Mesenchymal stem cell (in vitro differentiated cells and primary cell): ENCODE measurements at places on chromosomes 6 and 20.
A peak's percentile ranks its signal among the peaks of the same experiment; 100 is the strongest.

- peak; percentile 19 for DNase-seq
Measured at GRCh38 chr6:109239160-109239559, 143.1 kb downstream of the CD164 start.

DNA sequence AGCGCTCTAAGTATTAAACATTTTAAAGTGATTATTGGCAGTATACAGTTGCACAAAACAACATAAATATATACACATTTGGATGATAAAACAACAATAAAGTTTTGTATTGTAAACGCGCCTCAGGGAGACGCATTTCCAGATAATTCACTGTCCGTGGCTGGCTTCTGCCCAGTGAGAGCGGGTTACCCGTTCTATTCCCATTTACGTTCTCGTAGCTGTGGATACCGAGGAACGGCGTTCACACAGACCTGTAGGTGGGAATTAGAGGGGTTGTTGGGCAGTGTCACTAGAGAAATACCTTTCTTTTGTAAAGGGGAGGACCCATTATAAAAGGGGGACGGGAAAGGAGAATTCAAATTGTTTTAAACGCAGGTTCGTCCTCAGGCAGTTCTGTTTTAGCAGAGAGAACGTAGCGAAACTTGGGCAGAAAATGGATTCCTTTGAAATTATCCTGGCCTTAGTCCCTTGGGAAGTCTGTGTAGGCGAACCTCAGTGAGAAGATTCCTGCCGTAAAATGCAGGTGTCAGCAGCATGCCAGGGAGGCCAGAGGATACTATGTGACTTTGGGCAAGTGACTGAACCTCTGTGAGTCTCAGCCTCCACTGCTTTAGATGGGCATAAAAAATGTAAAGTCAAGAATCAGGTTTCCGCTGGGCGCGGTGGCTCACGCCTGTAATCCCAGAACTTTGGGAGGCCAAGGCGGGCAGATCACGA is 756 bp downstream of the MTG2 start:
- peak; percentile 43 for DNase-seq

DNA sequence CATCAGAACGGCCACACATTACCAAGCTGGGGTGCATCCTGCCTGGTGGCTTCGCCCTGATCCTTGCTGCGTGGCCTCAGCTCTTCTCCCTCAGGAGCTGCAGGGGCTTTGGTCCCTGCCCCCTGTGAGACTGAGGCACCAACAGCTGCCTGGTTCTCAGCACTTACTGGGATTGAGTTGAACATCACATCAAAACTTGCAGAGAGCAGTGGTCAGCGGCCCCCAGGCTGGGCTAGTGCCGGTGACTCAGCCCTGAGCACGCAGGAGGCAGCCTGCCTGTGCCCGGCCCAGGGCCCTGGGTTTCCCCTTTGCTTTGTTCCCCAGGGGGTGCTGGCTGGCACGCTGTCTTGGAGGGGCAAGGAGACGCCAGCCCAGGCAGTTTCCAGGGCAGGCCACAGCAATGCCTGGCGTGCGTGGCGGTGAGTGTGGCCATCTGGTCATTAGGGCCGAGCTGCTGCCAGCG is 63.3 kb downstream of the DLL1 start:
- DNase-seq: no peak

GRCh38 chr6:105452924-105453756 is 50.3 kb upstream of the PREP start:
- no peak for DNase-seq

- DNase-seq: peak; percentile 39
Measured at GRCh38 chr20:50163570-50164317, 10.2 kb upstream of the PEDS1 start.

DNA sequence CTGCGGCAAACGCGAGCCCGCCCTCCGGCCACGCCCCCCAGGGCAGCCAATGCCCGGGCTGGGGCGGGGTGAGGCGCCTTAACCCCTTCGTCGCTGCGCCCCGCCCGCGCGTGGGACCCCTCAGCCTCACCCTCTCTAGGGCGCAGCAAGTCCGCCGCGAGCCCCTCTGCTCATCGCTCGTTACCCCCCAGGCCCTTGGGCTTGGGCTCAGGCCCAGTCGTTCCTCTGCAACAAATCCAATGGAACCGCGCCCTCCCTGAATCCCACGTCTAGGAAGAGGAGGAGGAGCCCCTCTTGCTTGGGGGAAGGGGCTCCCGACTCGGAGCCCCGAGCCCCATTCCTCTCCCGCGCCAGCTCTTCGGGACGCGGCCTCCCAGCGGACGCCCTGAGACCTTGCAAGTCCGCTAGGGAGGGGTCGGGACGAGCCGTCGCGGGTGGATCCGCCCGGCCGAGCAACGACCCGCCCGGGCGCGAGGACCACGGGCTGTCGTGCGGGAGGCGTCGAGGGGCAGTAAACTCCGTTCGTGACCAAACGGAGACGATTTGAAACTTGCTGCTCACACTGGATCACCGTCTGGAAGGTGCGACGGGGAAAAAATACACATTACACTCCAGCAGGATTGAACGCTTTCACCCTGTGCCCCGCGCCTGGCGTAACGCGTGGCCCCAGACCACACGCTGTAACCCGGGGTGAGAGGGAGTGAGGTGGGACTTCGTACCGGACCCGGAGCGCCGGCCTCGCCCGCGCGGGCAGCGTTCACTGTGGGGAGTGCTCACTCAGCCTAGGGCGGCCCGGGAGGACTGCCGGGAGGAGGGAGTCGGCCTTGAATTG is 477 bp upstream of the LZTS3 start:
- peak; percentile 84 for DNase-seq

DNA sequence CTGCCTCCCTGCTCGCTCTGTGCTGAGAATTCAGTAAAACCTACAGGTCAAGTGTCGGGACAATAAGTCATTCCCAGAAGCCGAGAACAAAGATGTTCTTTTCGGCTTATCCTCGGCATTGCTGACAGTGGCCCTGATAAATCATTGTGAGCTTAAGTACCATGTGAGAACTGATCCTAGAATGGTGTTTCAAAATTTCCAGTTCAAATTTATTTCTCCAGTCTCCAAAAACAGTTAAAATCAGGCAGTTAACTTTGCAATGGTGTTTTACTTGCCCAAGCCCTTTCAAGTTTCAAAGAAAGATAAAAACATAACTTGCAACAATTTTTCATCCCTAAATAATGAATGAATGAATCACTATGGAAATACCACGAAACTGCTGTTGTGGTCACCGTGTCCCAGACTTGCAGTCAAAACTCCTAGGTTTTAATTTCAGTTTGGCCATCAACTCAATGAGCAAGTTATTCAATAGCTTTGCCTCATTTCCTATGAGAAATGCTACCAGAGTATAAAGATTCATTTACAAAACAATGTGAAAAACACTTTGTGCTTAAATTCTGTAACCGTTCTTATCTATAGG is 4.3 kb downstream of the ATP5F1E start:
- peak; percentile 47 for DNase-seq

DNA sequence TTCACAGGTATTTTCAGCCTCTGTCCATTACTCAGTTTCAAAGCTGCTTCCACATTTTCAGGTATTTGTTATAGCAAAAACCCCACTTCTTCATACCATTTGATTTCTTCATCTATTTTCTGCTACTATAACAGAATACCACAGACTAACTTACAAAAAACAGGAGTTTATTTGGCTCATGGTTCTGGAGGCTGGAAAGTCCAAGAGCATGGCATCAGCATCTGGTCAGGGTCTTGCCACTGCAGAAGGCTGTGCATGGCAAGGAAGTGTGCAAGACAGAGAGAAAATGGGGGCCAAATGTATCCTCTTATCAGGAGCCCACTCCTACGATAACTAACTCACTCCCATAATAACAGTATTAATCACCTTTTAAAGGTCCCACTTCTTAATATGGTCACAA is 82.8 kb upstream of the FOXA2 start:
- DNase-seq: no peak

- DNase-seq: no peak
Measured at GRCh38 chr6:44627091-44627882, 239.8 kb downstream of the CDC5L start.

- DNase-seq: no peak
Measured at GRCh38 chr6:160430751-160431150, 82.6 kb downstream of the SLC22A3 start.

- no peak for DNase-seq
Measured at GRCh38 chr20:32534661-32535240, 50.4 kb downstream of the NOL4L start.

GRCh38 chr6:131356161-131356560 is 216.9 kb upstream of the ARG1 start:
- DNase-seq: no peak

GRCh38 chr6:53107091-53107490 is 41.5 kb downstream of the GCM1 start:
- no peak for DNase-seq
